CD4-positive, CD25-positive, alpha-beta regulatory T cell (primary cell): ENCODE measurements at places on chromosomes 11 and 22. TPM values are rescaled to one million over a fixed set of nuclear protein-coding genes. Genes with fewer than 3 reads are reported as not detected.

The LARGE2 gene
- polyA plus RNA-seq: 3.4 TPM

The POU2F3 gene
- polyA plus RNA-seq: not detected

The CDC45 gene
- 3.4 TPM for polyA plus RNA-seq

The CCDC15 gene
- 1.8 TPM for polyA plus RNA-seq

The BCR gene
- polyA plus RNA-seq: 2.7 TPM

The LMNTD2 gene
- polyA plus RNA-seq: 1.4 TPM

The CAVIN3 gene
- polyA plus RNA-seq: 1.0 TPM

The OR5B12 gene
- polyA plus RNA-seq: not detected

The C11orf65 gene
- 0.55 TPM for polyA plus RNA-seq

The C11orf97 gene
- not detected for polyA plus RNA-seq

The GLB1L2 gene
- polyA plus RNA-seq: not detected

The A4GALT gene
- polyA plus RNA-seq: not detected

DNA sequence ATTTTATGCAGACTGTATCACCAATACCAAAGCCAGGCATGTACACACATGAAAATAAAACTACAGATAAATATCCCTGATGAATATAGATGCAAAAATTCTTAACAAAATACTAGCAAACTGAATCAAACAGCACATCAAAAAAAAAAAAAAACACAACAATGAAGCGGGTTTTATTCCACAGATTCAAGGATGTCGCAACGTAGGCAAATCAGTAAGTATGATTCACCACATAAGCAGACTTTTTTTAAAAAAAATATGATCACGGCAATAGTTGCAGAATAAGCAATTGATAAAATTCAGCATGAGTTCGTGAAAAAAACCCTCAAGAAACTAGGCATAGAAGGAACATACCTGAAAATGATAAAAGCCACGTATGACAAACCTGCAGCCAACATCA lies 21.3 kb downstream of the OR51F1 start:
- no peak for DNase-seq
- no peak overlapping the region for H3K4me3 ChIP-seq
- no peaks in the 10 kb centered on the region for H3K4me1 ChIP-seq

DNA sequence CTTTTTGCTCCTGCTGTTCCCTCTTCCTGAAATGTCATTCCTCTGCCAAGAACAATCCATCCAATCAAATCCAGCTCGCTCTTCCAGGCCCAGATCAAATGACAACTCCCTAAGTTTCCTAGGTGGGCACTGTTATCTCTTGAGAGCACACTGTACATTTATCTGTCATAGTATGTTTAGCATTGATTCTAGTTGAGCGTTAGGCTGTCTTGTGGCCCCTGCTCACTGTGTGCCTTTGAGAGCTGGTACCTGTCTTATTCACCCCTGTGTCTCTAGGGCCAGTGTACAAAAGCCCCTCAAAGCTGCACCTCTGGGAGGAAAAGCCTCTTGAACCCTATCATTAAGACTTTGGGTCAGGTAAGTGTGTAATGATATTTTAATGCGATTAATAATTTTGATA lies 7.1 kb upstream of the LMO2 start:
- H3K27ac ChIP-seq: no peak overlapping the region
- peaks cover 18% of the 10 kb centered on the region for H3K27me3 ChIP-seq
- DNase-seq: no peak
- H3K4me3 ChIP-seq: no peak overlapping the region

- H3K36me3 ChIP-seq: no peaks in the 10 kb centered on the region
- DNase-seq: no peak
- H3K27ac ChIP-seq: no peak overlapping the region
- H3K4me1 ChIP-seq: no peaks in the 10 kb centered on the region
- no peak overlapping the region for H3K4me3 ChIP-seq
These were observed 7.0 kb downstream of the MAPK8IP2 start for GRCh38 chr22:50607659-50608020.

- H3K27ac ChIP-seq: no peak overlapping the region
- no peak for DNase-seq
- H3K36me3 ChIP-seq: no peaks in the 10 kb centered on the region
- no peaks in the 10 kb centered on the region for H3K4me1 ChIP-seq
- H3K4me3 ChIP-seq: no peak overlapping the region
These were observed 14.4 kb downstream of the LGR4 start for GRCh38 chr11:27458182-27458581.

GRCh38 chr11:64118876-64119665 lies 46.8 kb downstream of the MACROD1 start:
- DNase-seq: no peak
- no peak overlapping the region for H3K27ac ChIP-seq
- H3K4me1 ChIP-seq: no peaks in the 10 kb centered on the region
- H3K27me3 ChIP-seq: no peaks in the 10 kb centered on the region

DNA sequence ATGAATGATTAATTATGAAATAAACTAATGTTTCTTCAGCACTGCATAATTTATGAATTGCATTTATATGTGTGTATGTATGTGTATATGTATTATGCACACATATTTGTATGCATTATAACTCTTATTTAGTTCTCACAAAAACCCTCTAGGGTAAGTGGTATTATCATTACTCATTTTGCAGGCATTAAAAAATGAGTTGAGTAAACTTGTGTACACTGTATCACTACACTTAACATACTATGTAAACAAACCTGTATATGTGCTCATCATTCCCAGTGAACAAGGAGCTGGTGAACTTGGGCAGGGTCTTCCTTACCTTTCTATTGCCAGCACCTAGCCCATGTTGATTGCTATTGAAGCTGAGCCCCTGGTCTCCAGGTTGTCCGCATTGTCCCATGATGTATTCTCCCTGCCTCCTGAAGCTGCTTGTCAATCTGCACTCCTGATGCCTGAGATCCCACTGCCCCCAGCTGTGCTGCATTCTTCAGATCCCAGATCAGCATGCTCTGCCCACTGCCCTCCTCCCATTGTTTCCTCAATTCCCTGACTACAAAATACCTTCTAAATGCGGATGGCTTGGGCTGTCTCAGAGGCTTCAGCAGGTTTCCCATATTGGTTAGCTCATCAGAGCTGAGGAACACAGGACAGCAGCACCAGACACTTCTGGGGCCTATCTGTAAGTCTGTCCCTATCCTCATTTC lies 267.9 kb upstream of the SESN3 start:
- no peaks in the 10 kb centered on the region for H3K4me1 ChIP-seq
- H3K36me3 ChIP-seq: no peaks in the 10 kb centered on the region
- no peak for DNase-seq

GRCh38 chr11:60164550-60165075 lies 18.3 kb downstream of the MS4A6A start:
- DNase-seq: no peak
- H3K27me3 ChIP-seq: peaks cover 3% of the 10 kb centered on the region
- H3K27ac ChIP-seq: no peak overlapping the region
- no peaks in the 10 kb centered on the region for H3K36me3 ChIP-seq
- no peak overlapping the region for H3K4me3 ChIP-seq

- no peaks in the 10 kb centered on the region for H3K27me3 ChIP-seq
- peak overlapping the region; percentile 65 for H3K4me3 ChIP-seq
- peak overlapping the region; percentile 75 for H3K27ac ChIP-seq
- H3K4me1 ChIP-seq: peaks cover 80% of the 10 kb centered on the region
These were observed 87.1 kb downstream of the FAM76B start for GRCh38 chr11:95702526-95702925.

DNA sequence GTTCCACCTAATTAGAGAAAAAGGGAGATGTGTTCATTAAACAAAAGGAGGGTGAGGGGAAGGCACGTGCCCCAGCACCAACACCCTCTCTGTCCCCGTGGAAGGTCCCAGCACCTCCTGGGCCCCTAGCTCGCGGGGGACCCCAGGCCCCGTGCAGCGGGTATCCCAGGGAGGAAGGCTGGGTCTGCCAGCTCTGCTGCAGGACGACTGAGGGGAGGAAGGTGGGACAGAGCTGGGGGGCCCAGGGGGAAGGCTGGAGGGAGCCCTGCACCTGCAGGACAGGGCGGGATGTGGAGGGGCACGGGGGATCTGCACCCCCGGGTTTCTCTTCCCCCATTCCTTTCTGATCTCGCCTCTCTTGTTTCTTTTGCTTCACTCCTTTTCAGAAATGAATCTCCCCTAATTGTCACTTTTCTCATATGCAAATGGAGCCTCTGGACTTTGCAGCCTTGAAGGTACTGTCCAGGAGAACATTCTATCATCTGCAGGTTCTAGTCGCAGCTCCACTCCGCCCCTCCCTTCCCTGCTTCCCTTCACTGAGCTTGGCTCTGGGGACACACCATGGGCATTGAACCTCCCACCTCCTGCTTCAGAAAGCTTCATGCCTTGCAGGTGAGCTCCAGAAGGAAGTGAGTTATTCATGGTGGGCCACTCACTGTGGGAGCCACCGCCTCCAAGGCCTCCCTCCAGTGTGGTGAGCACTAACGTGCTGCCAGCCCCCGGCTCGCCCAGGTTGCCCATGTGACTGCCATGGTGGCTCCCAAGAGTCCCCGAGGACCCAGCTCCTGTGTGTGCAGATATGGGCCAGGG lies 111.0 kb downstream of the ST3GAL4 start:
- peak overlapping the region; percentile 62 for H3K27ac ChIP-seq
- H3K27me3 ChIP-seq: no peaks in the 10 kb centered on the region
- H3K4me3 ChIP-seq: no peak overlapping the region
- no peak for DNase-seq
- H3K4me1 ChIP-seq: peaks cover 38% of the 10 kb centered on the region

- no peak overlapping the region for H3K27ac ChIP-seq
- no peak overlapping the region for H3K4me3 ChIP-seq
- peaks cover 2% of the 10 kb centered on the region for H3K27me3 ChIP-seq
- H3K4me1 ChIP-seq: no peaks in the 10 kb centered on the region
- no peak for DNase-seq
These were observed 538.1 kb downstream of the SOX6 start for GRCh38 chr11:15818132-15818842.

GRCh38 chr11:27139742-27140367 lies 99.2 kb downstream of the BBOX1 start:
- no peak overlapping the region for H3K4me3 ChIP-seq
- no peaks in the 10 kb centered on the region for H3K36me3 ChIP-seq
- no peak overlapping the region for H3K27ac ChIP-seq
- H3K27me3 ChIP-seq: no peaks in the 10 kb centered on the region
- no peaks in the 10 kb centered on the region for H3K4me1 ChIP-seq

- H3K36me3 ChIP-seq: no peaks in the 10 kb centered on the region
- H3K27ac ChIP-seq: no peak overlapping the region
- no peaks in the 10 kb centered on the region for H3K27me3 ChIP-seq
- H3K4me3 ChIP-seq: no peak overlapping the region
- DNase-seq: no peak
These were observed 407.6 kb upstream of the CADM1 start for GRCh38 chr11:115911613-115912346.

DNA sequence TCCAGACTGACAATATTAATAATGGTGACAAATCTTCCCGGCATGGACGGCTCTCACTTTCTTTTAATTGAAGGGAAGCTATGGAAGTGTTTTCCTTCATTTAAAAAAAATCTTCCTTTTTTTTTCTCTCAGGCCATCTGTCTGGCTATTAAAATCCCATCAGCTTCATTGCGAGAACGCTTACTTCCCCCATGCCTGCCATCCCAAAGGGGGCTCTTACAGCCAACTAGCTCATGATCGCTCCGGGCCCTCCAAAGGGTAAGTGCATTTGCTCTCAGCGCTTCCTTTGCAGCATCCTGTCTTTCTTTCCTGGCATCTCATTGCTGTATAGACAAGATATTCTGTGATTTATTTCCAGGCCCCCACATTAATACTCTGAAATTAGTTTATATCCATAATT lies 20.7 kb downstream of the CACNG2 start:
- no peak for DNase-seq
- no peaks in the 10 kb centered on the region for H3K36me3 ChIP-seq
- H3K27me3 ChIP-seq: peaks cover 11% of the 10 kb centered on the region
- no peak overlapping the region for H3K4me3 ChIP-seq
- peaks cover 3% of the 10 kb centered on the region for H3K4me1 ChIP-seq

DNA sequence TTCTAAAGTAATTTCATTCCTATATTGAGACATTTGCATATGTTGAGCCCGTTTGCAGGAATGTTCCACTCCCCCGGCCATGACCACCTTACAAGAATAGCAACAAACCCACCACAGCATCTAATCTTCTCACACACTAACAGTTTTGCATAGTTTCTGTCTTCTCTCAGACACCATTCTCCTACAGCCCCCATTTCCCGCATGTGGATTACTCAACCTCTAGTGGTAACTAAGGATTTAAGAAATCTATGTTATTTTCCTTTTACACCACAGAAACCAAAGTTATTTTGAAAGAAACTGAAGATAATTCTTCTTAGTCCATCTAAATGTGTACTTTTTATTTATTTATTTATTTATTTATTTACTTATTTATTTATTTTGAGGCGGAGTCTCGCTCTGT lies 2.3 kb downstream of the MS4A4E start:
- no peaks in the 10 kb centered on the region for H3K36me3 ChIP-seq
- no peak overlapping the region for H3K27ac ChIP-seq
- DNase-seq: no peak
- no peaks in the 10 kb centered on the region for H3K4me1 ChIP-seq
- peaks cover 2% of the 10 kb centered on the region for H3K27me3 ChIP-seq
- no peak overlapping the region for H3K4me3 ChIP-seq

GRCh38 chr11:119891055-119891768 lies 162.2 kb upstream of the NECTIN1 start:
- H3K4me3 ChIP-seq: no peak overlapping the region
- H3K4me1 ChIP-seq: no peaks in the 10 kb centered on the region
- no peaks in the 10 kb centered on the region for H3K27me3 ChIP-seq

GRCh38 chr22:30810105-30810504 lies 115.4 kb downstream of the OSBP2 start:
- no peak overlapping the region for H3K27ac ChIP-seq
- no peaks in the 10 kb centered on the region for H3K27me3 ChIP-seq
- DNase-seq: no peak
- H3K4me1 ChIP-seq: no peaks in the 10 kb centered on the region
- H3K36me3 ChIP-seq: no peaks in the 10 kb centered on the region
- H3K4me3 ChIP-seq: no peak overlapping the region

DNA sequence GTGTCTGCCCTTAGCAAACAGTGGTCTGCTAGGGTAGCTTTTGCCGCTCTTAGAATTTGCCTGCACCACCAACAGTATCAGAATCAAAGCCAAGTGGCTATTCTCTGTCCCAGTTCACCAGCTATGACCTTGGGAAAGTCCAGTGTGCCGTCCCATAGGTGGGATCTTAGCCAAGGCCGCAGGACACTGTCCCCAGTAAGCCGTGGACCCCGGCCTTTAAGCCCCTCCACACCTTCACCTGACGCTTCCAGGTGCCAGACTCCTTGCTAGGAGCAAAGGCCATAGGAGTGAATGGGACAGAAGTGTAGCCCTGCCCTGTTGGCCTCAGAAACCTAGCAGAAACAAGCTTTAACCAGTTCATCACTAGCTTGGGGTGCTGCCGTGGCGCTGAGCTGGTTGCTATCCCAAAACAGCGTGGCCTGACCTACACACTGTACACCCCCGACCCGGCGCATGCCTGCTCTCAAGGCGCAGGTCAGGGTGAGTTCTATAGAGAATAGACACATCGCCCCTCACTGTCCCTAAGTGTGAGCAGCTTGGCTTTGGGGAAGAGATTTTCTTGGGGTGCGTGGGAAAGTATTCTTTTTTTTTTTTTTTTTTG lies 4.5 kb downstream of the FADD start:
- no peak overlapping the region for H3K4me3 ChIP-seq
- H3K27ac ChIP-seq: no peak overlapping the region
- no peaks in the 10 kb centered on the region for H3K27me3 ChIP-seq
- peaks cover 45% of the 10 kb centered on the region for H3K36me3 ChIP-seq
- no peak for DNase-seq

- no peak for DNase-seq
- H3K4me1 ChIP-seq: no peaks in the 10 kb centered on the region
- no peak overlapping the region for H3K4me3 ChIP-seq
- no peaks in the 10 kb centered on the region for H3K27me3 ChIP-seq
- no peaks in the 10 kb centered on the region for H3K36me3 ChIP-seq
These were observed 1276.1 kb downstream of the LRRC4C start for GRCh38 chr11:40183073-40184064.

GRCh38 chr11:16801288-16801980 lies 63.0 kb downstream of the C11orf58 start:
- no peak overlapping the region for H3K27ac ChIP-seq
- no peak overlapping the region for H3K4me3 ChIP-seq
- H3K36me3 ChIP-seq: no peaks in the 10 kb centered on the region
- DNase-seq: no peak
